ENCODE measurements at places on chromosomes 5 and 9.

DNA sequence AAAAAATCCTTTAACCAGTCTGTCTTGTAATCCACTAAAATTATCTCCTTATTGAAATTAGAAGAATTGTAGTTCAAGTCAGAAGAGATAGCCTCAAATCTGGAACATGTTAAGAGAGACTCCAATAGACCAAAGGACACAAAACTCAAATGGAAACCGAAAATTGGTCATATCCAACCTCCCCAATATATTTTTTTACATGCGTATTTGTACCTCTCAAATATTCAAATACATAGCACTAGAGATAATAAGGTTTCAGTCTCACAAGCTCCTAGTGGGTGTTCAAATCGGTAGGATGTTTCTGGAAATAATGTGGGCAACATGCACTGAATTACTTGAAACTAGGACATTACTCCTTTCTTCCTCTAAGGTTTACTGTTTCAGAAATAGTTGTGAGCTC is 33.5 kb downstream of the EPB41L4A start:
- no peak for DNase-seq

GRCh38 chr9:7366121-7366520 is 433.5 kb downstream of the DMAC1 start:
- no peak for DNase-seq

GRCh38 chr9:134381671-134382516 is 55.6 kb downstream of the RXRA start:
- DNase-seq = peak; percentile 7

GRCh38 chr5:114319821-114320220 is 42.0 kb upstream of the KCNN2 start:
- DNase-seq = no peak

- no peak for DNase-seq
Measured at GRCh38 chr9:93541581-93542349, 34.6 kb upstream of the PHF2 start.

- no peak for DNase-seq
Measured at GRCh38 chr5:138372225-138372624, 19.7 kb downstream of the KDM3B start.

GRCh38 chr9:27154908-27155307 is 45.9 kb downstream of the TEK start:
- no peak for DNase-seq

DNA sequence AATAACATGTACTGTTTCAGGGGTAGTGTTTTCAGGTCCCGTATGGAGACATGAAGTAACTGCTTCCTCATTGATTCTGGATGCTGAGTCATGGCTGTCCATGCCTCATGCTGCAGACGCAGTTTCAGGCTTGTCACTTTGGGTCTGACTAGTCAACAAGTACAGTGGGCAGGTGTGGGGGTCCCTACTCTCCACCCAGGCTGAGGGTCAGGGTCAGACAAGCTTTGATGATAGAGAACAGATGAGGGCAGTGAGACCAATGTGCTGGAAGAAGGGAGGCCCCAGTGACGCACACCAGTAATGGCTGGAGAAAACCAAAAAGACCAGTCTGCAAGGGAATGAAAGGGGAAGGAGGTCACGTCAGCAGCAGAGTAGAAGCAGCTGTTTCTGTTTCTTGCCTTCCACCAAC is 80.0 kb upstream of the NFIL3 start:
- DNase-seq = no peak

DNA sequence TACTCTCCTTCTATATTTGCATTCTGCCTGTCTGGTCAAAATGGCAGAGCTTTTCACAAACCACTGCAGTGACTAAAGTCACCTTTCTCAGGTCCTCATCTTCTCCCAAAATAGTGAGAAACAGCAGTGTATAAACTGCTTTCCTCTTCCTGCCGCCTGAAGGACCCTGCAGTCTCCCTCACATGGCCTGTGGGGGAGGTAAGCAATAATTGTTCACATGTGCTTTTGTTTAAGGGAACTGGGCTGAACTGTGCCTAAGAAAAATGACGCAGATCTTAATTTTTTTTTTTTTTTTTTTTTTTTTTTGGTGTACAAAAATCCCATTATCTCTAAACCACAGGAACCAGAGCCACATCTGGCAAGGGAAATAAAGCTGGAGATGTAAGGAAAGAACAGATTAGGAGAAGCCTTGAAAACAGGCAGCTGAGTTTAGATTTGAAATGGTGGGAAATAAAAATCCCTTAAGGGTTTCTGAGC is 131.7 kb upstream of the VLDLR start:
- DNase-seq = no peak

DNA sequence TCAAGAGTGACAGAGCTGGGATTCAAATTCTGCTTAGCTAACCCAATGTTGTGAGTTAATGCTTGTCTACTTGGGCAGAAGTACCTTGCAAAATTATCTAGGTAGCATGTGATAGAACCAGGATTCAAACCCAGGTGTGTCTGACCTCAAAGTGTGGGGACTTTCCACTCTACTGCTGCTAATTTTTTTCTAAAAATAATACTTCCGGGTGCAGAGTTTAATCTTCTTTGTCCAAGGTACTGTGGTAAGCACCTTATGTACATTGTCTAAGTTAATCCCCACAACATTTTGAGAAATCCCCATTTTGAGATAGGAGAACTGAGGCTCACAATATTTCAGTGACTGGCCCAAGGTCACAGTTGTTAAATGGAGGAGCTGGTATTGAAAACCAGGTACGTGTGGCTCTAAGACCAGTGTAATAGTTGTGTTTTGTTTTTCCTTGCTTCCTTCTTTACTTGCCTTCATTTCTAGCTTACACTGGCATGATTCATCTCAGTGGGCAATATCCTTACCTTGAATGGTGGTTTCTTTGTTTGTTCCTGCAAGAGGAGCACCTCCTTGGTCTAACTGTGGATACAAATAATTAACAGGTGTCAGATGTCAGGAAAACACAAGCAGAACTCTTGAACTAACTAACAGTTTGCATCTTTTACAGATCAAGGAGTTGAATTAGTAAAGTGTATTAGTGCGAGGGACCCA is 7.5 kb downstream of the ALDOB start:
- DNase-seq = no peak

DNA sequence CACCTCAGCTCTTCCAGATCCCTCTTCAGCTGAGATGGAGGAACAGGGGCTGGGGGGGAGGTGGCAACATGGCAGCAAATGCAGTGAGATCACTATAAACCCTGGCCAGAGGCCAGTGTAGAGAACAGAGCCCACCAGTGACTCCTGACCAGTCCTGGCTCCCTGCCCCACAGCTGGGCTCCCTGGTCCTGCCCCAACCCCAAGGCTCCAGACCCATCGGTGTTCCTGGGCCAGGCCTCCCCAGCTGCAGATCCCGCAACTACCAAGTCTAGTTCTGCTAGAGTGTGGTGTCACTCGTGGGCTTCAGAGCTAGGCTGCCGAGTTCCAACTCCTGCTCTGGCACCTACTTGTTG is 16.8 kb downstream of the AKNA start:
- DNase-seq = no peak

DNA sequence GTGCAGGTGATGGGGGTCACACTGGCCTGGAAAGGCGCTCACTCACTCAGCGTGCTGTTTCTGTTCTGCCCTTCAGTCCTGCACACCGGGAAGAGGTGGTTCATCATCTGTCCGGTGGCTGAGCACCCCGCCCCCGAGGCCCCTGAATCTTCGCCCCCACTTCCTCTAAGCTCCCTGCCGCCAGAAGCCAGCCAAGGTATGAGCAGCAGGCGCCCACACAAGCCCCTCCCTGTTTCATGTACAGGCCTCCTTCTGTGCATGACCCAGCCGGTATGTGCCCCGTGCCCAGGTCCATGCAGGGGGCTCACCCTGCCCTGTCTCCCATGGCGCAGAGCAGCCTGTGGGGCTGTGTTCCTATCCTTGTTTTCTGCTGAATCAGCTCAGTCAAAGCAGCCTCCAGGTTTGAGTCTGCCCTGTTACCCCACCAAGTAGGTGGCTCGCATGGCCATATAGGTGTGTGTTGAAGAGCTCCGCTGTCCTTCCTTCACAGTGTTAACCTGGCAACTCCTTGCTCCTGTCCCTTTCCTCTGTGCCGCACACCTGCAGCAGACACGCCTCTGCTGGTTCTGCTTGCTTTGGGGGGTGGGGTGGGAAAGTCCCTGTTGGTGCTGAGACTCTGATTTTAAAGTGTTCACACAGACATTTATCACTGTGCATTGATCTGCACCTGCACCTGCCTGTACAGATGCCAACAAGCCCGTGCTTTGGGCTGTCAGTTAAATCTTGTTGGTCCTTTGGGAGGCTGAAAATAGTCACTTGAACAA is 84.8 kb downstream of the WNK2 start:
- DNase-seq = no peak

DNA sequence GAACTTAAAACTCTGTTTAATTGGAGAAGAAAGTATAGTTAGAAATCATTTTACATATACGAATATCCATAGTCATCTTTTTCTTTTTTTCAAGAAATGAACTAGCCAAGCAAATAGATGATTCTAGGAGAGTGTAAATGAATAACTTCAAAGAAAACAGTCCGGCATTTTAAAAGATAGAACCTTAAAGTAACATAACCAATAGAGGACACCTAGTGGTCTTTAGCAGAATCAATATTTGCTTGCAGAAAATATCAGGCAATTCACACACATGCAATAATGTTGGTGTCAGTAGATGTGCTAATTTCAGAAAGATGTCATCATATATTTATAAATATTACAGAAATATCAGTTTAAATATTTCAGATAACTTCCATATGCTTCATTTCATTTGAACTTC is 57.1 kb downstream of the HCN1 start:
- DNase-seq = peak; percentile 27

- DNase-seq = no peak
Measured at GRCh38 chr5:150442699-150443080, 6.8 kb downstream of the RPS14 start.

Measured in ACHN (cell line).